Skin of body (tissue), 3 donors: ENCODE measurements at places on chromosomes 3 and 15.

- DNase-seq: no peak
Measured at GRCh38 chr15:26711445-26711844, 61.4 kb downstream of the GABRB3 start.

DNA sequence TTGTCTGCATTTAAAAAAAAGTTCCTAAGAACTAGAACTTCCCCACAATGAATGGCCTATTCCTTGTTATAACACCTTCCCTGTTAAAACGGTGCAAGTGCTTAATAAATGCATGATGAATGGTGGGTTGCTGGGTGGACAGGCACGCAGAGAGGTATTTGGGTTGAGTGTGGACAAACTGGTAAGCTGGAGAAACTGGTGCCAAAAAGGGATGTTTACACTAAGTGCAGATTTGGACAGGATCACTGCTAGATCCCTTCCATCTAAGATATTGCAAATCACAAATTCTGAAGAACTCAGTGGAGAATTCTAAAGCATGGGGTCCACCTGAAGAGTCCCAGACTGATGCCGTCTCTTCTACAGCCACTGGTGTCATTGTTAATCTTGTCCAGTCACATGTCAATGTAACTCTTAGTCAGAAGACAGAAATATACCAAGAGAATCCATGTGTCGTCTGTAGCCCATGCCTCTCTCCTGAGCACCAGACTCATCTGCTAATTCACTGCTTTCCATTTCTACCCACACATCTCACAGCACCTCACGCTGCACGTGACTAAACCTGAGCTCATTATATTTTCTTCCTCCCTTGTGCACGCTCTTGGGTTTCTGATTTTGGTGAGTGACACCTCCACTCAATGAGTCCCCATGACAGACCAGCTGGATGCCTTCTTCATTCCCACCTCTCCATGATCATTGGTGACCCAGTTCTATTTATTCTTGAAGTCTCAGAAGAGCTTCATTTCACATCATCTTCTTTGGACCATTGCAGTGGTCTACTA, 328.9 kb downstream of the THSD4 start:
- no peak for DNase-seq

DNA sequence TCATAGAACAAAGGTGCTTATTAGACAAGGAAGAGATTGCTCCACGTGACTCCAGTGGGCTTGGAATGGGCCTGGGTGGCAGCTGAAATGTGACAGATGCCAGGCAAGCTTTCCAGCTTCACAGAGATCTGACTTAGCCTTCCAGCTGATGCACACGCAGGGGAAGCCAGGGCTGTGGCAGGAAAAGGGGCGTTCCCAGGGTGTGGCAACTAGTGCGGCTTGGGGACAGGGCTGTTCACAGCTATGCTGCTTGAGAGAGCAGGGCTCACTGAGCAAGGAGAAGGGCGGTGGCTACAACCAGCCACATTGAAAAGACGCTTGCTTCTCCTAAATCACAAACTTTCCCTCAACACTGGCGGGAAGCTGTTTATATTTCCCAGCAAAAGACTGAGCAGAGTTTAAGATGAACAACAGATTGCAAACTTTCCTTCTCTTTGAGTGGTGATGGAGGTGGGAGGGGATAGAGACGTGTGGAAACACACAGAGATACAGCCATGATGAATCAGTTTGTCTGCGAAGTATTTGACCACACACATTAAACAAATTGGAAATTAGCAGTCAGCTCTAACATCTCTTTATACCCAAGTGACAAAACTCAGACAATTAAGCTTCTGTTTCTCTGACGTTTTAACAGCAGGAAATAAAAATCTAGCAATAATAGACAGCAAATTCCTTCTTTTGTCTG, 127.5 kb downstream of the BDH1 start:
- DNase-seq: no peak

DNA sequence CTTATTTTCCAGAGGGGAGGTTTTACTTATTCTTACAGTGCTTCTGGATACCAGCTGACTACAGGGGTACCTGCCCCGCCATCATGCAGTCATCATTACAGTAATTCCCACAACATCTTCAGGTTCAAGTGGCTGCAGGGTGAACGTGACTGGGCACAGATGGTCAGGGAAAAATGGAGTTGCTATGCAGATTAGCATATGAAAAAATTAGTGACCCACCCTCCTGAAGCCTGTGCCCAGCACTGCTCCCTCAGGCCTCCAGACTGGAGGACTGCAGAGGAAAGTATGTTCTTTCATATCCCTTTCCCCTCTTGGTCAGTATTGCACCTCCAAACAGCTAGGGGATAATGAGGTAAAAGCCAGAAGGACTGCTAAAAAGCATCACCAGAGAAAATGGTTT, 937.9 kb downstream of the TUSC7 start:
- DNase-seq: no peak

GRCh38 chr15:101623367-101624304, 28.5 kb downstream of the TM2D3 start:
- DNase-seq: no peak

DNA sequence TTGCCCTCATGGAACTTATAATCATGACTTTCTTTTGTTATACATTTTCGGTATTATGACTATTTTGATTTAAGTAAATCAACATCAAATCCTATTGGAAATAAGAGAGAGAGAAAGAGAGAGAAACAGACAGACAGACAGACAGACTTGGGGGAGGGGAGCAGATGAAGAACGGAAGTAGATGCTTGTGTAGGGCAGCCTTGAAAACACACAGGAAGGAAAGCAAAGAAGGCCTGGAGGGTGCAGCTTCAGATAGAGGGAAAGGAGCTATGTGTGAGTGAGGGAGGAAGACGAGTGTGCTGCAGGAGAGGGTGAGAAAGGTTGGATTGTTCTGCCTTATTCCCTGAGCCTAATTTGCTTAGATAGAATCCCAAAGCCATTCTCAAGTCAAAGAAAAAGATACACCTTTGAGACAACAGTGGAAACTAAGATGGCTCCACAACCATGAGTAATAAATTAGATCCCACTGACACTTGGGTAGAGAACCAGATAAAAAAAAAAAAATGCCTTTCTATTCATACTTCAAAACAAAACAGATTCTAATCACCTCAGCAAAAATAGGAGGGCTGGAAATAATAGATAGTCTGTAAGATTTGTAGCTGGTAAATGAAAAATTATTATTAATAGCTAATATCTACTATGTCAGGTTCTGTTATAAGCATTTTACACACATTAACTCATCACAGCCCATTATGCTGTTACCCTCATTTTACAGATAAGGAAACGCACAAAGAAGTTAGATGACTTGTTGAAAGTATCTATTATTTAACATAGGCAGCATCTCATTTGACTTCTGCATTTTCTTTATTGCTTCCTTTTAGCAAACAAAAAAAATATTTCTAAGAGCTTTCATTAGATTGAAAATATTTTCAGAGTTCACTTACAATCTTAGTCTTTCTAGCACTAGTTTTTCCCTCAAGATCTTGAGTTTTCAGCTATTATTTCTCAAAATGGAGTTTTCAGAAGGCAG, 214.1 kb downstream of the TNIK start:
- no peak for DNase-seq

DNA sequence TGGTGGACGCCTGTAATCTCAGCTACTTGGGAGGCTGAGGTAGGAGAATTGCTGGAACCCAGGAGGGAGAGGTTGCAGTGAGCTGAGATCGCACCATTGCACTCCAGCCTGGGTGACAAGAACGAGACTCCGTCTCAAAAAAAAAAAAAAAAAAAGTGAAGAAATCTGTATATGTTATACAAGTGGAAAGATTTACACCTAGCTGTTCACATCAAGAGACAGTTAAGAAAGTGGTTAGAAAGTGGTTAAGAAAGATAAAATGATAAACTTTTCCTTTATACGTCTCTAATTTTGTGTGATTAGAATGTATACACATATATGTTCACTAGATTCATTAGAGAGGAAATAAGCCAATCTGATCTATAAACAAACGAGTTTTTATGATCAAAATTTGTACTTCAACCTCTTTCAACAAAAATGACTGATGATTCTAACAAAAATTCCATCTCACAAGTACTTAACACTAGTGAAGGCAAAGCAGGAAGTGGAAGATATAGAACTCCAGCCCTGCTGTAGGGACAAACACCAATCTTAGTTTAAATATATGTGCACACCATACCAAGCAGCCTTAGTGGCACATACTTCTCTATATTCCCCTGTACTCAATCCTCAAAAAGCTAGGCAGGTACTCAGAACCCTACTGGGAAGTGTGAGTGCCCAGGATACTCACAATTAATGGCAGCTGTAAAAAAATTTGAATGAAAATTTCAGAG, 51.2 kb downstream of the RAF1 start:
- no peak for DNase-seq

- no peak for DNase-seq
Measured at GRCh38 chr15:70210076-70210475, 112.4 kb upstream of the TLE3 start.

- no peak for DNase-seq
Measured at GRCh38 chr3:190526787-190527762, 13.2 kb downstream of the IL1RAP start.
